ENCODE measurements at places on chromosomes 12 and 14.

GRCh38 chr12:18589316-18589715 is 148.5 kb downstream of the PLCZ1 start:
- no peak for DNase-seq

DNA sequence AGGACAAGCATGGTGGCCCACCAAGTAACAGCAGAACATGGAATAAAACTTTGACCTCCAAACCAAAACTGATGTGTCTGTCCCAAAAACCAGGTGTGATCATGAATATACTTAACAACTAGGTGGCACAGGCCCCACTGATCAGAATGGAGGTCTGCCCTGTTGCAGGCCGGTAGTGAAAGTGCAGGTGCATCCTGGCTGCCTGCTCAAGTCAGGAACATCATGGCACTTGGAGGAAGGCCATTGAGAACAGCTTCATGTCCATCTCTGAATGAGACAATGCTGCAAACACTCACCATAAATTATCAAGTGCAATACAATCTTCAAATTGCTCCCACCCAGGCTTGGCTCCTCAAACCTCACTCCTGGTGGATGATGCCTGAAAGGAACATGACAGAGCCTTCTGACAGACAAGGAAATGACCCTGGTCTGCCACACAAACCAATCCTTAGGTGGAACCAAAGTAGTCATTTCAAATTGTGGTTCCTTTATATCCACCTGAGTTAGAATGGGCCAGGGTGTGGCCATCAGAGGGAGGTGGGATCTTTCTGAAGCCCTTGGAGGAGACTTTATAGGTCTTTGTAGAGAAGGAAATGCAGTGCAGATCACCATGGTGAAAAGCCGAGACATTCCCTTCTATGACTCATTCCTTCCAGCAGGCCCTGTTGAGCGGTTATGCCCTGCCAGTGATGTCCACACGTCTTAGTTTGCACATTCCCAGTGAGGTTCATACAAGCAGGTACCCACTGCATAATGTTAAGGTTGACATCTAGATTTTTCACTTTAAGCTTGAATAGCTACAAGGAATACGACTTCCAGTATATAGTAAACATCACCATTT is 36.0 kb downstream of the EGLN3 start:
- no peak for DNase-seq

- DNase-seq = no peak
These were observed 4.7 kb downstream of the VSIG10 start for GRCh38 chr12:118098911-118099671.

GRCh38 chr12:750366-751191 is 1.8 kb upstream of the WNK1 start:
- DNase-seq = no peak

GRCh38 chr14:92990456-92991430 is 67.8 kb downstream of the CHGA start:
- no peak for DNase-seq

DNA sequence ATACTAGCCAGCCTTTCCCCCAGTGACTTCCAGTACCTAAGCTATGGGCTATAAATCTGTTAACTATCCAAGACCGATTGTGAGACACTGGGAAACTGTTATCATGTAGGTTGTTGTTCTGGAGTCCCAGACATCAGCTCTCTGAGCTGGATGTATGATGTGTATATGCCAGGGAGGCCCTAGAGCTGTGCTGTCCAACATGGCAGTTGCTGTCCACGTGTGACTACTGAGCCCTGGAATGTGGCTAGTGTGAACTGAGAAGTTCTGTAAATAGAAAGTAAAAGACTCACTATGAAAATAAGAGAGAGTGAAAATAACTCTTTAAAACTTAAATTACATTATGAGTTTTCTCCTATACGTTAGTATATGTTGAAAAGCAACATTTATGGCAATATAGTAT is 755.8 kb upstream of the FBXO33 start:
- no peak for DNase-seq

All from spinal cord (tissue), 10 donors.